ENCODE measurements at places on chromosomes 11 and 22.

- DNase-seq: no peak
Measured at GRCh38 chr11:79332017-79332416, 108.8 kb downstream of the TENM4 start.

DNA sequence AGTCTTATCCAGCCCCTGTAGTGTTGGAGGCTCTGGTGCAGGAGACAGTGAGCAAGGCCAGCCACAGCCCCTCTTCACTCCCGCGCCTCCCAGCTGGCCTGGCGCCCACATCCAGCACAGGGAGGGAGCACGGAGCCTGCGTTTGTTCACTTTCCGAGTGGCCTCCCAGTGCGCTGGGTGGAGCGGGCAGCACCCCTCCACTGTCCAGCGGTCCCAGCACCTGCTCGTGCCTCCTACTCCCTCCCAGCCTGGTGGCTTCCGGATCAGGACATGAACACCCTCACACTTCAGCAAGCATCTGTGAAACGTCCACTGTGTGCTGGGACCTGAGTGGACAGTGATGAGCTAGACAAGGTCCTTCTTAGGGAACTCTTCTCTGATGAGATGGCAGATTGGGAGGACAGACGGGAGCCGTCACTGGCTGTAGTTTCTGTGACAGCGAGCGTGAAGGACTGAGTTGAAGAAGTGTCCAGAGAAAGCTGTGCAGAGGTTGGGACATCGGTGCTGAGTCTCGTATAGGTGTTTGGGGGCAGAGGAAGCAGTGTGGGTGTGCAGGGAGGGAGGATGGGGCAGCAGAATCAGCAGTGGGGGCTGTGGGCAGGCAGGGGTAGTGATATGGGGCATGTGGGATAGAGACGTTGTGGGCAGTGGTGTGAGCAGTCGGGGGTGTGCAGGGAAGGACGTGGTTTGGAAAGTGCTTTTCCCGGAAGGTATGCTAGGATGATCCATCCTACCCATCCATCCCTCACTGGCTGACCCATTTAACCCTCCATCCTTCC is 256.8 kb downstream of the TBC1D22A start:
- no peak for DNase-seq

DNA sequence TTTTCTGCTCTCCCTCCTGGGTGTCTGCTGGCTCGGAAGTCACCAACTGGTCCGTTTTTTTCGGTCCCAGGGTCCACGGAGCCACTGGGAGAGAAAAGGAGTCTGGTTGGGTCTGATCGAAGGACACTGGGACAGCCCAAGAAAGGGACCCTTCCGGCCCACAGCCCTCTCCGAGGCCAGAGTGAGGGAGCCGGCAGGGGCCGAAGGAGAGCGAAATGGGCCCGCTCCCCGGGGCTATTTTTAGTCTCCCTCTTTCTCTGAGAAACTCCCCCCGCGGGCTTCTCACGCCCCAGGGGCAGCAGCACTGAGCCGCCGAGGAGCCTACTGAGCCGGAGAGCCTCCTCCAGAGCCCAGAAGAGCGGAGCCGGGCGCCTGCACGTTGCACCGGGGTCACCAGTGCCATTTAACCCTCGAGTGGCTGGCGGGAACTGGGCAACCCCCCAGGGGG is 1.9 kb downstream of the ESAM start:
- no peak for DNase-seq

- no peak for DNase-seq
Measured at GRCh38 chr11:75330291-75330690, 21.2 kb downstream of the ARRB1 start.

GRCh38 chr11:132311703-132312102 is 941.3 kb downstream of the NTM start:
- no peak for DNase-seq

DNA sequence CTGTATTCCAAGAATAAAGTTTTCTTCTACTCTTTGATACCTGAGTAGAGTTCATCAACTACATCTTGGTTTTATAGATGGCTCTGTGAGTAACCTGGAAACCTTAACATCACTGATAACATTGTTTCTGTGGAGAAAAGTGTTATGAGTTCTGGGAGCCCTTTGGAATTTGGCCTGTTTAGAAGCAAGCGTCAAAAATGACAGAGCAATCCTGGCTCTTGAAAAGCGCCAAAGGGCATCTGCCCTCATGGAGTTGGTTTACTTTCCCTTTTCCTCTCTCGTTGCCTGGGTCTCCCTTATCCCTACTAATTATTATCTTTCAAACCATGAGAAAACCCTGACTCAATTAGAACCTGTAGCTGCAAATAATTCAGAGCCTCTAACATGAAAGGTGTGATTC is 140.1 kb downstream of the DBX1 start:
- no peak for DNase-seq

- no peak for DNase-seq
Measured at GRCh38 chr22:19522190-19522880, 1.9 kb downstream of the CLDN5 start.

- DNase-seq: no peak
Measured at GRCh38 chr11:132683602-132684001, 848.7 kb downstream of the OPCML start.

GRCh38 chr11:5227681-5228080 is 810 bp upstream of the HBB start:
- DNase-seq: no peak

DNA sequence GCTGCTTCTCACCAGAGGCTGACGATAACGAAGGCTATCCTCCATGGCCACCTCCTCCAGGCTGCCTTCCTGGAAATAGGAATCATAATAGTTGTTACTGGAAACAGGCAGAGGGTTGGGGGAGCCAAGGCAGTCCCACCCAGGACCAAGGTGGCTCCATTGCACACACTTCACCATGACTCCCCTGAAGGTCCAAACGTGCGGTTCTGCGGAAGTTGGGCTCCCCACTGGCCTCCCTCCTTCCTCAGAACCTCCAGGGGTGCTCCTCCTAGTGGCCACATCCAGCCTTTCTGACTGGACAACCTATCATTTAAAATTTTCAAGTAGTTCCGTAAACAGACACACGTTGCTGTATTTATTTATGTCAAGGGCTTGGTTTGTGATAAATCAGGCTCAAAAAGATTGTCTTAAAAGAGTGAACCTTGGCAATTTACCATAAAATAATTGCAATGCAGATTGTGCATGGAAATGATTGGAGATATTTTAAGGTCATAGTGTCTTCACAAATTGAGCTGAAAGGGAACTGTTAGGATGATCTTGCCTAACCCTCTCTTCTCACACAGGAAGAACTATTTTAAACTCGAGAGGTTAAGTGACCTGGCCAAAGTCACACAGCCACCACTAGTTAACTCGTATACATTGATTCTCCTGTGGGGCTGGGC is 1.4 kb upstream of the TCN2 start:
- DNase-seq: no peak

- DNase-seq: no peak
Measured at GRCh38 chr11:76244316-76244851, 38.1 kb upstream of the WNT11 start.

DNA sequence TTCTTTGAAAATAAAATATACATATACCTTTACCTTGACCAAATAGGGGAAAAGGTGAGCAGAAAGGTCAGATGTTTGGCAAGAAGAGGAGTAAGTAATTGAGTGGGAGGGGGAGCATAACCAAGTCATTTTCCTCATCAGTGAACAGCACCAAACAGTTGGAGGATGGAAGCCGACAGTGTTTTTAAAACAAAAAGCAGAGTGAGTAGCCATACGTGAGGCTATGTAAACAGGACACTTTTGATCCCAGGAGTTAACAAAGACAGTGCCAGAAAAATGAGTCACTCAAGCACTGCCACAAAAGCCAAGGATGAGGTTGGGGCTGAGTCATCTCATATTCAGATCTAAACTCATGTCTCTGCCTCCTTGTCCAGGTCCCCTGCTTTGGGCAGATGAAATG is 734.7 kb downstream of the KCNA4 start:
- DNase-seq: no peak

DNA sequence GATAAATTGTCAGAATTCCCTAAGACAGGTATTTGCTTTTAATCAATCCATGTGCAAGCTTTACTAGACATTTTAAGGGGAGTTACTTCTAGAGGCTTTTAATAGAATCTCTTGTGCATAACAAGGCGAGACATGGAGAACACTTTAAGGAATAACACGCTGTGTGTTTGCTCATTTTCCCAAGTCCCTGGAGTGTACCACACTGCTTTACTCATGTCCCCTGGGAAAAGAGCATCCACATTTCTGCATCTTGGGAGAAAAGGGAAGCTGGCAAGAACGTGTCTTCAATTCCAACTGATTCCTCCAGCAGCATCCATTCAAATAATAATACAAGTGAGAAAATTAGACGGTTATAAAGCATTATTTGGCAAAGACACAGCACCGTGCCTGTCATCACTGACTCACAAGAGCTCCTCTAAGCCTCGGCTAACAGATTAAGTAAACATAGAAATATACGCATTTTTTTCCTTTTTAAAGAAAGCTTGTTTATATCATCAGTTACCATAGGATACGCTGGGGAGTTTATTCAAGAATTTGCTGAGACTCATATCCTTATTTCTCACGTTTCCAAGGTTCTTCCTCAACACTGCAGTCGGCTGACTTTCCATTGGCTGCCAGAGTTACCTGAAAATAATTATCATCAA is 121.5 kb downstream of the CD44 start:
- no peak for DNase-seq

DNA sequence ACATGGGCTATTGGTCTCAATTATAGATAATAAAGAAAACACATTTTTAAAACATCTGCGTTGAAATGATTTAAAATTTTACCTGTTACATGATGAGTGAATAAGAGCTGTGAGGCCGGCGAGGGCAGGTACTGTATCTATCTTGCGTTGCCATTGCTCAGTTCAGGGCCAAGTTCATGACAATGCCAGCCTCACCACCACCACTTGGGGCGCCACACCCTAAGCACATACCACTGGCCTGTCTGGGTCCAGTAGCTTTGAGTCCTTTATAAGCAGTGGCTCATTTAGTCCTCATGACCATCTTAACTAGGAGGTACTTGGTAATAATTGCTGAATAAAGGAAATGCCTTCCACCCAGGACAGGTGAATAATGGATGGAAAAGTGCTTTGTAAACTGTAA is 14.5 kb upstream of the MB start:
- DNase-seq: no peak

DNA sequence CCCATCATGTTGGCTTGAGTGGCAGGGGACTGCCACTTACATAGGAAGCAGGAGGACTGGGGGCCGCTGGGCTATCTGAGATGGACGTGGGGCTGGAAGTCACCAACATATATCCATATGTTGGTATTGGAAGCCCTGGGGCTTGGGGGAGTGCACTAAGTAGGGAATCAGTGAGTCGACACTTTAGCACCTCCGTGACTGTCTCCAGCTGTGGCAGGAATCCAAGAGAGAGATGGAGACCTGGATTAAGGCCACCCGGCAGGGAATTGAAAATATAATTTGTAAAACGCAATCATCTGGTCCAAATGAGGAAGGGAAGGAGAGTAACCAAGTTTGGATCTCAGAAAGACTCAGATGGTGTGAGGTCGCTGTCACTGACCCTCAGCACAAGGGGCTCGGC is 68.4 kb downstream of the ELFN2 start:
- DNase-seq: no peak

- DNase-seq: no peak
Measured at GRCh38 chr11:66629356-66629755, 9.1 kb upstream of the RBM4 start.

GRCh38 chr11:57224128-57224527 is 12.9 kb downstream of the APLNR start:
- no peak for DNase-seq

DNA sequence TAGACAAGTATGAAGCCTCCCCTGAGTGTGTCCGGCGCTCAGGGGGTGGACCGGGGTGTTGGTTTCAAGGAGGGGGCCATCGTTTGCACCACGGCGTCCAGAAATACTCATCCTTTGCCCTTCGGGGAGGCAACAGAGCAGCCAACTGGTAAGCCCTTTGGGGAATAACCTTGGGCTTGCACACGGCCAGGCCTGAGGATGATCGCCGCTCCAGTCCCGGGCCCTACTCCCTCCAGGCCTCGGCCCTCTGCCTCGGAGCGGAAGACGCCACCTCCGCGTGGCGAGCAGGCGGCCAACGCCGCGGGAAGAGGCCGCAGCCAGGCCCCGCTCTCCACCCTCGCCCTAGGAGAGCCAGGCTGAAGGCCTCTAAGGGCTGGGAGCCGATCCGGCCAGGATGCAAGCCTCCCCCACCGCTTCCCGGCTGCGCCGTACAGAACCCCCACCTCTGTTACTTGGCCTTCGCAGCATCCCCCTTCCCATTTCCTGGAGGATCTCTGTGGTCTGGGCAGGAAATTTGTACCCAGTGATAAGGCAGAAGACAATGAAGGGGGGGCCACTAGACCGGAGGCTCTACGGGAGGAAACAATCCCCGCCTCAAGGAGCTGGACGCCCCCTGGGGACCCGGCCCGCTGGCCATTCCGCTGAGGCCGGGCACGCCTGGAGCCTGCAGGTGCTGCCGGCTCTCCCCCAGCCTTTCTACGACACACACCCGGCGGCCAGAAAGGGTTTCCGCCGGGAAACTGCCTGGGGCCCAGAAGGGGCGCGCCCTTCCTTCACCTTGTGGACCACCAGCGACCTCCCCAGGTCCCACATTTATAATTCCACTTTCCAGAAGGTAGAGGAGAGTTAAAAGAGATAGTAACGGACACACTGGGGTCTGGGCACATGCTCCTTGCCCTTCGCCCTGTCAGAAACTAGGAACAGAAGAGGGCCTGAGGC is 2.6 kb downstream of the ESAM start:
- DNase-seq: no peak

GRCh38 chr11:36417154-36417553 is 92.9 kb downstream of the TRAF6 start:
- no peak for DNase-seq

GRCh38 chr11:19218216-19218615 is 16.4 kb upstream of the CSRP3 start:
- no peak for DNase-seq

DNA sequence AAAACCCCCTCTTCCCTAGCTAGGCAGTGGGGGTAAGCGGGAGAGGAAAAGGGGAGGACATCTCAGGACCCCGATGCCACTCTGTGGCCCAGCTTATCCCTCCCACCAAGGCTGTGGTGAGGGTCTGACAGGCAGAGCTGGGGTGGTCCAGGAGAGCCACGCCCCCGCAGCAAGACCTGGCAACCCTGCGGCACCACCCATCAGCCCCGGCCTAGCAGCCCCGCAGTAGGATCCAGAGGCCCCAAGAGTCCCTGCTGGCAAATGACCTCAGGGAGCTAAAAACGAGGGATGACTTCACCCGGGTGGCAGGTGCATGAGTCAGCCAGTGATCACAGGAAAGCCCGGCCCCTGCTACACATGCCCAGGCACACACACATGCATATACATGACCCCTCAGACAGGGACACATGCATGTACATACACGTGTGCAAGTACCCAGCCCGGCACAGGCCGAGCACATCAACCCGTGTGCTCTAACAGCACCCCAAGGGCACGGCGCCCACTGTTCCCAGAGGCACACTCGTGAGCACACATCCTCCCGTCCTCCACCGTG is 32.3 kb downstream of the ARVCF start:
- DNase-seq: no peak

DNA sequence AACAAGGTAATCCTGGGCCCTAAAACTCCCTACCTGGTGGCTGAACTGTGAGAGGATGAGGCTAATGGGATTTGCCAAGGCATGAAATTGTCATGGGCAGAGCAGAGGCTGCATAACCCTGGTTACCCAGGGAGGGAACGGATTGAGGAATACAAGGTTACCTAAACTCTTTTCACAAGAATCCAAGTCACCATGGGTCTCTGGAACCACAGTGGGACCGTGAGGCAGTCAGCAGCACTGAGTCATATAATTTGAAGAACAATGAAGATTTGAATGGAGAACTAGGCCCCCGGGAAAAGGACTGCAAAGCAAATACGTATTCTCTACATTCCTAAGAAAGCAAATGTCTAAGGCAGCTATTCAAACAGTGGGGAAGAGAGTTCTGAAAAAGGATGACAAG is 19.8 kb downstream of the CAT start:
- no peak for DNase-seq
